ENCODE measurements at places on chromosomes 7 and 10. TPM values are rescaled to one million over a fixed set of nuclear protein-coding genes. Genes with fewer than 3 reads are reported as not detected.
A peak's percentile ranks its signal among the peaks of the same experiment; 100 is the strongest.

DNA sequence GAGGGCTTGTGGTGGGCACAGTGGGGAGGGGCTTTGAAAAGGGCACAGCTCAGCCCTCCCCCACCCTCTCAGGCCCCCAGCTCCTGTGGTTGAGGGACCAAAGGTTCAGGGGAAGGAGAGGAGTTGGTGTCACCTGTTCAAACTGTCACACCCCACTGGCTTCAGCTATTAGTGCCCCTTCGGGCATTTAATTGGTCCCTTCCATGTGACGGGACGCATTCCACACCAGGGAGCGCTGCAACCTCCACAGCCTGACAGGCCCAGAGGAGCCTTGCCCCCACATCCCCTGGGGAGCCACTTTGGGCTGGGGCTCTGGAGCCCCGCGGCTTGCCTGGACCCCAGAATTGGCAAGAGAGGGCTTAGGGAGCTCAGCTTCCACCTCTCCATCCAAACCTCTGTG lies 75.7 kb downstream of the C10orf105 start:
- no peak overlapping the region for H3K4me3 ChIP-seq
- H3K27ac ChIP-seq: no peak overlapping the region
- peaks cover 15% of the 10 kb centered on the region for H3K4me1 ChIP-seq
- no peak for DNase-seq

Gene THSD7A
- 6.9 TPM for total RNA-seq

GRCh38 chr7:102396710-102397019 lies 502 bp downstream of the PRKRIP1 start:
- no peak for DNase-seq
- peak overlapping the region; percentile 87 for H3K27ac ChIP-seq
- H3K27me3 ChIP-seq: no peaks in the 10 kb centered on the region
- H3K4me1 ChIP-seq: peaks cover 7% of the 10 kb centered on the region
- peaks cover 5% of the 10 kb centered on the region for H3K36me3 ChIP-seq

Gene OR13A1
- 0.37 TPM for total RNA-seq

- DNase-seq: no peak
- H3K4me1 ChIP-seq: no peaks in the 10 kb centered on the region
- no peak overlapping the region for H3K27ac ChIP-seq
- H3K4me3 ChIP-seq: no peak overlapping the region
- H3K36me3 ChIP-seq: no peaks in the 10 kb centered on the region
These were observed 28.2 kb downstream of the TAS2R41 start for GRCh38 chr7:143505838-143506237.

DNA sequence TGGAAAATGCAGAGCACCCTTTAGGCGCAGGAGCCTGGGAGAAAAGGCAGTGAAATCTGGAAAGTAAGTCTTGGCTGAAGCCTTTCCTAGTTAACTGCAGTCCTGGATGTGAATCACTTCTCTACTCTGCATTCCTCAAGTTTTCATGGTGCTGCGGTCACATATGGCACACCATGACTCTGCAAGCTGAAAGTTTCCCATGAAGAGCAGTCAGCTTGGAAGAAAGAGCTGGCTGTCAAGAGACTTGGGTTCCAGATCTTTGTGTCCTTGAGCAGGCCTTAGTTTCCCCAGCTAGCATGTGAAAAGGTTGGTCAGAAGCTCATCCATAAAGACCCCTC lies 548.3 kb downstream of the SORCS3 start:
- DNase-seq: no peak
- H3K27ac ChIP-seq: no peak overlapping the region
- no peaks in the 10 kb centered on the region for H3K27me3 ChIP-seq
- no peaks in the 10 kb centered on the region for H3K36me3 ChIP-seq

GRCh38 chr10:122565766-122566206 lies 5.2 kb downstream of the DMBT1 start:
- H3K4me3 ChIP-seq: no peak overlapping the region
- DNase-seq: peak; percentile 89
- no peaks in the 10 kb centered on the region for H3K27me3 ChIP-seq
- H3K36me3 ChIP-seq: no peaks in the 10 kb centered on the region

Gene CPN1
- 2.8 TPM for total RNA-seq
